K562 (cell line): ENCODE measurements at places on chromosomes 4 and X.

- H3K27ac ChIP-seq, result no peak overlapping the region
- no peak for DNase-seq
- H3K4me3 ChIP-seq, result no peak overlapping the region
- no peaks in the 10 kb centered on the region for H3K4me1 ChIP-seq
- H3K27me3 ChIP-seq, result no peaks in the 10 kb centered on the region
Measured at GRCh38 chr4:129264008-129264657, 168.2 kb downstream of the C4orf33 start.

DNA sequence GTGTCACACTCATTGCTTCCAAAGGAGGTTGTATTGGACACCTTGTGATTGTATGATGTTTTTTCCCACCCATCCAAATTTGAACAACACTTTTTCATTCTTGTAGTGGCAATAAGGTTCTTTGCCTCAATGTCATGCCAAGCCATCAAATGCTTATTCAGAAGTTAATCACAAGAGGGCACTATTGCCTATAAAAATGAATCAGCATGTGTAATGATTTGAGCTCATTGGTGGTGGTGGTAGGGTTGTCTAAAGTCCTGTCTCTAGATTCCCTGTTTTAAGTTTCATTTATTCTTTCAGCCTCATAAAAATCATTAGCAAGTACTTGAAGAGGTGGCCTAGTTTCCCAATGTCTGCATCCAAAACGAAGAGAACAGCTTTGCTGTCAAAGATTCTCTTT is 37.0 kb downstream of the IRS4 start:
- H3K4me1 ChIP-seq, result no peaks in the 10 kb centered on the region
- peak; percentile 8 for DNase-seq
- H3K27ac ChIP-seq, result no peak overlapping the region
- no peak overlapping the region for H3K4me3 ChIP-seq
- H3K27me3 ChIP-seq, result no peaks in the 10 kb centered on the region
- no peaks in the 10 kb centered on the region for H3K36me3 ChIP-seq

DNA sequence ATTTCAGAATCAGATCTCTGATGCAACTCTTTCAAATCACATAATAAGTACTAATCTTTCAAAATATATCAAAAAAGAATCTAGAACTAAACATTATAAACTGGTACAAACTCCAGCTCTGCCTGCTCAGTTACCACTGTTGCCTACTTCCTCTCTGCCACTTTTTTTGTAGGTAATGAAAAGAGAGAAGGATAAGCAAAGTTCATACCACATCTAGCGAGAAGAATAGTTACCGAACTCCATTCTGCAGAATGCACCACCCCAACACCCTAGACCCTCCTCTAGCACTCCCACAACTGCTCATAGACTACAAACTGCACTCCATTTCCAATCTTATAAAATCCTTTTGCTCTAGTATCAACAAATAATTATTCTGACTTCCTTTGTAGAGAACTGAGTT is 19.7 kb upstream of the LRBA start:
- DNase-seq, result no peak
- H3K27me3 ChIP-seq, result no peaks in the 10 kb centered on the region
- no peaks in the 10 kb centered on the region for H3K36me3 ChIP-seq
- H3K4me1 ChIP-seq, result peaks cover 29% of the 10 kb centered on the region; the same call in 2 of the 3 replicates
- H3K27ac ChIP-seq, result no peak overlapping the region

DNA sequence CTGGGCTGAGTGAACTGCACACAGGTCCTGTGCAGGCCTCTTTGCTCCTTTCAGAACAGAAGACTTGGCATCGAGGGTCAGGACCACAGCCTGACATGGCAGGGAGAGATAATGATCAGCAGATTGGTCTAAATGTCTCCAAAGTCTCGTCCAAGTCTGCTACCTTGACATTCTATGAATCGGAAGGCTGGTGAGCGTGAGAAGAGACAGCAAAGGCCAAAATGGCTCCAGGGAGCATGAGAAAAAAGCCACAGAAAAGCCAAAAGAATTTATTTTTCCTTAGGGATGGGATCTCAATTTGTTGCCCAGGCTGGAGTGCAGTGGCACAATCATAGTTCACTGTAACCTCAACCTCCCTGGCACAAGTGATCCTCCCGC is 32.3 kb upstream of the IQSEC2 start:
- H3K36me3 ChIP-seq, result no peaks in the 10 kb centered on the region
- no peak overlapping the region for H3K4me3 ChIP-seq
- no peak for DNase-seq
- no peak overlapping the region; the same call in 2 of the 3 replicates for H3K27ac ChIP-seq

- H3K36me3 ChIP-seq, result no peaks in the 10 kb centered on the region
- H3K4me1 ChIP-seq, result no peaks in the 10 kb centered on the region
- no peak for DNase-seq
- H3K27me3 ChIP-seq, result no peaks in the 10 kb centered on the region
- no peak overlapping the region for H3K4me3 ChIP-seq
- no peak overlapping the region for H3K27ac ChIP-seq
Measured at GRCh38 chr4:36870121-36870520, 374.4 kb upstream of the NWD2 start.

DNA sequence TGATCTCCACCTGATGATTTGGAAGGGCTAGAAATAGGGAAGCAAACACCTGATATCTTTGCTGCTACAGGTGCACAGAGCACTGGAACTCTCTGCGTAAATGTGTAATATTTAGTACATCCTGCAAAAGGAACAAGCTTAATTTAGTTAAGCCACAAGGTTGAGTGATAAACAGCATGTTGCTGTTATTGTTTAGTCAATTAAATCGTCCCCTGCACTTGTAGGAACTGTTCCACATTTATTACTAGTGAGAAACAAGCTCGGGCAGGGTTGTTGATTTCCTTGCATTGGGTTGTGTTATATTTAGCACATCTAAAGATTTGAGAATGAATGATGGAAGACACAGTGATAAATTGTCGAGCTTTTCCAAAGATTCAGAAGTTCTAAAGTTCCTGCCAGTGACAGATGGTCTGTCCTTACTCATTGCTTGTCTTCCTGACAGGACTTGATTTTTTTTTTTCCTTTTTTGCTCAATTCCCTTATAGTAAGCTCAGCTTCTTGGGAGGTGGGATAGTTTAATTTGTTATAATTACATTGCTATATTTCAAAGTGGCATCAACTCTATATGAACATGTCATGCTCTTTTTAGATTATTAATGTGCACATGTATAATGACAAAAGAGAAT is 627.0 kb upstream of the ATOH1 start:
- H3K4me3 ChIP-seq, result no peak overlapping the region
- no peak for DNase-seq
- no peak overlapping the region for H3K27ac ChIP-seq

DNA sequence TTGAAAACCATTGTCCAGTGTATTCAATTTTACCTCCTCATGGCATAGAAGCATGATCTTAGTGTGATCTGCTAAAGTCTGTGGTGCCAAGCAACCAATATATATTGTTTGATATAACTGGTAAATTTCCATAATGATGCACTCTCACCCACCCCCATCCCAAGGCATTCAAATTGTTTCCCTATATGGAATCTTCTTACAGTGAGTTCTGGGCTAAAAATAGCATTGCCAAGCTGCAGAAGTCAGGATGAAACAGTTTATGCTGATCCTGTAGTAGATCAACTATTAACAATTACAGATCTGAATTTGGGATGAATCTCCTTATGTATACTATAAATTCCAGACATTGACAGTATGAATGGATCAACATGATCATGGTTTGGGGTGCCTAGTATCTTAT is 20.9 kb downstream of the FGF13 start:
- H3K27me3 ChIP-seq, result no peaks in the 10 kb centered on the region
- H3K36me3 ChIP-seq, result no peaks in the 10 kb centered on the region
- H3K4me1 ChIP-seq, result no peaks in the 10 kb centered on the region
- no peak overlapping the region for H3K4me3 ChIP-seq
- DNase-seq, result no peak

DNA sequence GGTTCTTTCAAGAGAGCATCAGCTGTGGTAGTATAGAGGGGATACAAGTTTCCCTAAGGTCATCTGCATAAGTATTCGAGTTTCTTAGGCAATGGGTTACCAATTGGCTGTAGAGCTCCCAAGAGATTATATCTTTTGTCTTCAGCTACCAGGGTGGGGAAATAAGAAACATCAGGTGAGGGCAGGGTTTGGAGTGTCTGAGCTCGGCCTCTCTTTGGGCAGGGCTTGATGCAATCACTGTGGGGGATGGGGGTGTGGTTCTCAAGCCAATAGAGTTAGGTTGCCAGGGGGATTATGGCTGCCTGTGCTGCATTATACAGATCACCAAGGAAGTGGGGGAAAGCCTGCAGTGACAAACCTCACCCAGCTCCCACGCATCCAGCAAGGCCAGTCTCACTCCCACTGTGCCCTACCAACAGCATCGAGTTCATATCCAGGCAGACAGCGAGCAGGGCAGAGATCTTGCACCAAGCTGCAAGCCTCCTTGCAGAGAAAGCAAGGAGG is 172.1 kb upstream of the MAGEE2 start:
- H3K27me3 ChIP-seq, result no peaks in the 10 kb centered on the region
- no peaks in the 10 kb centered on the region for H3K4me1 ChIP-seq
- no peaks in the 10 kb centered on the region for H3K36me3 ChIP-seq
- H3K4me3 ChIP-seq, result no peak overlapping the region
- no peak overlapping the region for H3K27ac ChIP-seq

GRCh38 chr4:154478128-154478527 is 13.5 kb downstream of the DCHS2 start:
- DNase-seq, result no peak
- H3K4me3 ChIP-seq, result no peak overlapping the region
- H3K36me3 ChIP-seq, result no peaks in the 10 kb centered on the region
- H3K27me3 ChIP-seq, result no peaks in the 10 kb centered on the region
- H3K4me1 ChIP-seq, result peaks cover 6% of the 10 kb centered on the region; the same call in 1 of the 2 replicates

GRCh38 chrX:103608306-103608963 is 672 bp downstream of the TCEAL3 start:
- H3K27me3 ChIP-seq, result peaks cover 5% of the 10 kb centered on the region
- DNase-seq, result no peak
- H3K36me3 ChIP-seq, result no peaks in the 10 kb centered on the region
- H3K4me1 ChIP-seq, result no peaks in the 10 kb centered on the region
- H3K4me3 ChIP-seq, result no peak overlapping the region
- no peak overlapping the region for H3K27ac ChIP-seq
